CD4-positive, alpha-beta T cell (primary cell): ENCODE measurements at places on chromosomes 11 and 22.

- peak; percentile 20 for DNase-seq
These were observed 71.4 kb upstream of the MPEG1 start for GRCh38 chr11:59283825-59284772.

GRCh38 chr11:45858751-45859398, 11.6 kb downstream of the CRY2 start:
- no peak for DNase-seq

DNA sequence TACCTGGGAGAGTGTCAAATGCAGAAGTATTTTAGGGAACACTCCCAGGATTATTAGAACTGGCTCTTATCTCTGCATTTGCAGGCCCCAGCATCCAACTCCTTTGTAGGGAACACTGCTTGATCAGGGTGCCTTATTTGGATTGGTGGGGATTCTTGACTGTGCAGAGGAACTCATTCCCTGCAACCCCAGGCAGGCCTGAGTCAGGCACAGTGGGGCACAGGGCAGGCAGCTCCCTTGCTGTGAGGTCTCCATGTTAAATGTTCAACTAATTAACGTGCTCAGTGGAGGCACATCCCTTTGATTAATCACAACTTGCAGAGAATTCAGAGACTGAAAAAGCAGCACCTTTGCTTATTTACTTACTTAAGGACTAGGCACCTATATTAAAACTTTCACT, 102.3 kb upstream of the TENM4 start:
- no peak for DNase-seq

DNA sequence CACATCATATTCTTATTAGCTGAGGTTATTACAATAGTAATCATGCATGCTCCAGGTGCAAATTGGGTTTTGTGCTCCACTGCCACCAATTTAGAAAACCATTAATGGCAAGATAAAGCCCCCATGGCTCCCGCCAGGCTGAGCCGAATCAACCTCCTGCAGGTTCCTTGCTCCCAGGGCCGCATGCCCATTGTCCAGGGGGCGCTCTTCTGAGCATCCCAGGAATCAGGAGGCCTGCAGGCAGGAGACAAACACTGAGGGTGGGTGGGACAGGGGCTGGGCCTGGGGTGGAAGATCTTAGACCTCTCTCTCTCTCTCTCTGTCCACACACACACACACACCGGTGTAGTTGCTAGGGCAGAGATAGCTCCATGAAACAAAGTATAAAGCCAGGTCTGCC, 57.4 kb downstream of the BUD13 start:
- no peak for DNase-seq

GRCh38 chr22:44721213-44721612, 19.2 kb downstream of the PRR5 start:
- DNase-seq = no peak

GRCh38 chr11:70532066-70532440, 133.7 kb downstream of the CTTN start:
- no peak for DNase-seq

GRCh38 chr11:122322329-122322728, 206.3 kb upstream of the BLID start:
- DNase-seq = no peak

- no peak for DNase-seq
These were observed 914.5 kb downstream of the METTL15 start for GRCh38 chr11:29022676-29023075.

DNA sequence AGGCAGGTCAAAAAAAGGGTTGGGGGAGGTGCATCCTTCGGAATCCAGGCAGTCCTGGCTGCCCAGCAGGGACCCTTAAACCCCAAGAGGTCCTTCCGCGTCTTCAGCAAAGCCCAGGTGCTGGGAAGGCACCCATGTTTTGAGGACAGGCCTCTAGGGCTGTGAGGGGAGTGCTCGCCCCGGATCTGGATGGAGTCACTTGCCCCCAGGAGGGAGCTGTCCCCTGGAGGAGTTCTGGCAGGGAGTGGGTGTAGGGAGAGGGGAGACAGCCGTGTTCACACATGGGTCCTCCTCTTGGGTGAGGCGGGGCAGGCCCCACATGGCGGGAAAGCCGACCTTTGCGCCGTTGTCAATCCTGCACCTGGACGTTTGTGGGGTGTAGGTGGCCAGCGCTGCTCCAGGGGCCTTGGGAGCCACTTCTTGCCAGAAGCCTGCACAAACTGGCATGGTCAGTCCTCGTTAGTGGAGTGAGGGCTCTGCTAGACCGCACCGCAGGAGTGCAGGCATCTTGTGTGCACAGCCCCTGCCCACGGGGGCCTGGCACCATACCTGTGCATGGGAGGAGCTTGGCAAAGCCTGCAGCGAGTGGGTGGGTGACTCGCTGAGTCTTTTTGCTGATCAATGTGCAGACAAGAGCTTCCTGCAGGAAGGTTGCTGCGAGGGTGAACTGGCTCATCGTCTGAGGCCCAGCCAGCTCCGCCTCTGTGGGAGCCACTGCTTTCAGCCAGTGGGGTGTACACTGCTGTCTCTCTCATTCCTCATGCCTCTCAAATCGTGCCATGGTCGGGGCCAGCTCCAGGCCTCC, 16.0 kb downstream of the PPIL2 start:
- no peak for DNase-seq

DNA sequence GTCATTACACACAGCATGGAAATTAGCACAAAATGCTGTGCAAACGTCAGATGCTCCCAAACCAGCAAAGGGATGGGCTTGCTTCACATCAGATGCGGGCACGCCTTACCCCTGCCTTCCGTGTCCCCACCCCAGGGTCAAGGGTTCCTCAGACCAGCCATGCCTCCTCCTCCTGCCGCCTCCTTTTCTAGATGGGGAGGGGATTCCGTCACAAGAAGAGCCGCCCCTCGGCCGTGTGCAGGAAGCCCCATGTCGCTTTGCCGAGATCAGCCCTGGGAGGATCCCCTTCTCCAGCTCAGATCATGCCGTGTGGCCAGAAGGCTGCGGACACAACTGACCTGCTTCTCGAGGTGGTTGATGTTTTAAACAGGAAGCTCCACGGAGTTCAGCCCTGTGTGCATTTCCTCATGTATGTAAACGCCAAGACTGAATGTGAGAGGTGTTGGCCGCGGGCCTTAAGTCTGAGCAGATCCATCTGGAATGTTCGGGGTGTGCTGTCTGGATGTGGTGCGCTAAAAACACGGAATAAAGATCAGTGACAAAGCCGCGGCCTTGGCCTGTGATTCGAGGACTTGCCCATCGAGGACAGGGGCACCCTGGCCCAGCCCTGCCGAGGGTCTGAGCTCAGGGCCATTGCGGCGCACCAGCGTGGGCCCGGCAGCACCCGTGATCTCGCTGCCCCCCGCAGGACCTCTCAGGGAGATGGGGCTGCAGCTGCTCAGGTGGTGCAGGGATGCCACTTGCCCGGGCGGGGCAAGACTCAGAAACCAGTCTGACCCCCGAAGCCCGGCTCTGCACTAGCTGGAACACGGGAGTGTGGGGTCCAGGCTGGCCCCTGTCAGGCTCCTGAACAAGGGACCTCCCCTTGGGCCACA, 412.9 kb downstream of the TBC1D22A start:
- DNase-seq = no peak

GRCh38 chr22:37126383-37126782, 16.9 kb upstream of the TMPRSS6 start:
- DNase-seq = no peak

- DNase-seq = no peak
These were observed 509.8 kb upstream of the RAG2 start for GRCh38 chr11:37107831-37108230.

DNA sequence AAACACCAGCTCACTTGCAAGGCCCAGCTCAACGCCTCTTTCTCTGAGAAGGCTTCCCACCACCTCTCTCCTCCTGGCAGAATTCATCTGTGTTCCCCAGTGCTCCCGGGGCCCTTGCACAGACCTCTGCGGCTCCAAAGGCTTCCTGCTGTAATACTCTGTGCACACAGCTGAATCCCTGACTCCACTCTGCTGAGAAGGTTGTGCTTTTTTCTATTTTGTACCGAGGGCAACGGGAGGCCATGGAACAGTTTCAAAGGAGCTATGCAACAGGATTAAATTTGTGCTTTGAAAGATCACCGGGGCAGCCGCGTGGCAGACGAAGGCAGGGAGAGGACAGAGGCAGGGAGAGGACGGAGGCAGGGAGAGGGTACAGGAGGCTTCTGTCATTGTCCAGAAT, 49.2 kb upstream of the SYT7 start:
- no peak for DNase-seq

DNA sequence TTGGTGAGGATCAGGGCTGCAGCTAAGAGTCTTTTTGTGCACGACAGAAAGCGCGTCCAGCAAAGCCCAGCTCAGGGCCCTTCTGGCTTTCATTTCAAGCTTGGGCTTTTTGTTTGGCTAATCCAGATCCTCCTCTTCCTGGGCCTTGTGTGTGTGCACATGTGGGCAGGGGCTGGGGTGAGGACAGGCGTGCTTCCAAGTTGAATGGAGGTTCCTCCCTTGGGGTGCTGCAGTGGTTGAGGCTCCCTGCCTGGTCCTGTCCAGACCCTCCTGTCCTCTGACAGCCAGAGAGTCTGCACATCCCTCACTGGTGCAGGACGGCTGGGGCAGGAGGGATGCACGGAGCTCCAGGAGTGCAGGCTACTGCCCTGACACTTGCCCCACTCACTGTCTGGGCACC, 62.0 kb upstream of the NECTIN1 start:
- no peak for DNase-seq

- no peak for DNase-seq
These were observed 14.4 kb downstream of the DCUN1D5 start for GRCh38 chr11:103077554-103077953.

DNA sequence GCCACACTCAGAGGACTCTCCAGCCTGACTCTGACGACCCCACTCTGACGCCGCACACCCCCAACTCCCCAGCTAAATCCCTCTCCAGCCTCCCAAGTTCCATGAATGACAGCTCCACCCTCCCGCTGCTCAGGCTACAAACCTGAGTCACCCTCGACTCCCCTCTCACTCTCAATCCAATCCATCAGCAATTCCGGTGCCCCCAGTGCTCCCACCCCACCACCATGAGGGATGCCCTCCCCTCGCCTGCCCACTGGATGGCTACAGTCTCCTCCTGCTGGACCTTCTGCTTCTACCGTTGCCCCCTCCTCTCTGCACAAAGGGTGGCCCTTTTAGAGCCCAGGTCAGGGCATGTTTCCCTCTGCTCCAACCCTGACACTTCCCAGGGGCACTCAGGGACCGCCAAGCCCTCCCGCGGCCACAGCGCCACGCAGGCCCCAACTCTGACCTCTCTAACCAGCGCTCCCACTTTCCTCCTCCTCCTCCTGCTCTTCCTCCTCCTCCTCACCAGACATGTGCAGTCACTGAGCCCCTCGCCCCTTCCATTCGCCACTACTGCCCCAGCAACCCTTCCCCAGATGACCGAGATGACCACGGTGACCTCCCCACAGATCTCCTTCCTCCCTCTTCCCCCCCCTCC, 69.5 kb upstream of the NUP50 start:
- no peak for DNase-seq

DNA sequence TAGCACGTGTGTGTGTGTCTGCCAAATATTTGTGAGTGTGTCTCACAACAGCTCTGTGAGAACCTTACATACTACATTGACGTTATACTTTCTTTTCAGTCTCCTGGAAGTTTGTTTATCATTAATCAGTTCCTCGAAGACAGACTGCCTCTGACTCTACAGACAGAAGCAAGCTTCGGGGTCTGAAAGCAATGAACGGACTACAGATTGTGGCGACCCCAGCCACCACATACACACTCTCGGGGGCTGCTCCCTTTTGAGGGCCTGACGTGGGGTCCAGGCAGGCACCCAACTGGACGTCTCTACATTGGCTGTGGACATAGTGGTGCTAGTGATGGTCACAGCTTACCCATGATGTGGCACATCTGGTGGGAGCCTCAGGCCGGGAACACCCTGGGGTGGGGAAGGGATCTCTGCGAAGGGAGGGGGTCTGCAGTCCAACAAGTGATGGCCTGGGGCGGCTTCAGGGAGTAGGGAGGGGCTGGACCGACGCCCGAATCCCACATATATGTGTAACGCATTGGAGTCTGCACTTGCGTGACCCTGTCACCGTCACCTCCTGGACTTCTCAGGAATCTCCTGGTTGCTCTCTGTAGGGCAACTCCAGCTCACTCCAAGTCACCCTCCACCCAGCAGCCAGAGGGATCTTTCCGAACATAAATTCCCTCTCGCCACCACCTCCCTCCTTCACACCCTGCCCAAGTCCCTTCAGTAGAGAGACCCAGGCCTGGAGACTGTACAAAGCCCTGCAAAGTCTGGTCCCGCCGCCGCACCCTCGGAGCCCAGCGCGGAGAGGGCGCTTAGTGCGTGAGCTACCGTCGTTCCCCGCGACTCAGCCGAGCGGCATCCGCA, 30.4 kb upstream of the TRIM29 start:
- no peak for DNase-seq

- no peak for DNase-seq
These were observed 53.1 kb downstream of the PDE2A start for GRCh38 chr11:72621008-72621610.

GRCh38 chr11:103420593-103420992, 311.4 kb downstream of the DYNC2H1 start:
- no peak for DNase-seq

DNA sequence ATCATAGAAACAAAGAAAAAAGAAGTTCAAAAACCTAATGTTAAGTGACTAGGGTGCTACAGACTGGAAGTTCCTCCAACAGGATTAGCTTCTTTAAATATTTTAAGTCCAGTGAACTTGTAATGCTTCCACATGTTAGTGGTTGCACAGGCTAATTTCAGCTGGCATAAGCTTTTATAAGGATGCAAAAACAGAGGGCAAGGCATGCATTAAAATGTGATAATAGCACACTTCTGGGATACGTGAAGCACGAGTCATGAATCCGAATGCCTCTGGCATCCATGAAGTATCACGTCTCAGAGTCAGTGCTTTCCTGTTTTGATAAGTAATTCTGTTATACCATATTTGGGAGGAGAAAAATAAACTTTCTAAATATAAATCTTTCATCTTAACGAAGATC, 106.8 kb downstream of the DCDC1 start:
- DNase-seq = no peak

DNA sequence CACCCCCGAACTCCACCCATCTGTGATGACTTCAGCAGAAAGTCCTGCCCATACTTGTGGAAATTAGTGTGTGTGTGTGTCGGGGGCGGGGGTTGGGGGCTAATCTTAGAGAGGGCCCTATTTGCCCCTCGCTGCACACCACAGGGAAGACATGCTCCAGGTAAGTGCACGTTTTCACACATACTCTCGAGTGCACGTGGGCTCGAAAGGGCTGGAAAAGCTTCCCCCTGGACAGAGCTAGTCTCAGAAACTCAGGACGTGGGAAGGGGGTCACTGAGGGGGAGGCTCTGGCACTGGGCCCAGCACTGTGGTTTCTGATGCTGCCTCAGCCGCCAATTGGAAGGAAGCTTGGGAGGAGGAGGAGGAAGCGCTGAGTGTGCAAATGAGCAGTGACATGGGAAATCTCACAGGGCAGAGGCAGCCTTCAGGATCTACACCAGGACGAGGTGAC, 40.7 kb upstream of the CD82 start:
- no peak for DNase-seq

DNA sequence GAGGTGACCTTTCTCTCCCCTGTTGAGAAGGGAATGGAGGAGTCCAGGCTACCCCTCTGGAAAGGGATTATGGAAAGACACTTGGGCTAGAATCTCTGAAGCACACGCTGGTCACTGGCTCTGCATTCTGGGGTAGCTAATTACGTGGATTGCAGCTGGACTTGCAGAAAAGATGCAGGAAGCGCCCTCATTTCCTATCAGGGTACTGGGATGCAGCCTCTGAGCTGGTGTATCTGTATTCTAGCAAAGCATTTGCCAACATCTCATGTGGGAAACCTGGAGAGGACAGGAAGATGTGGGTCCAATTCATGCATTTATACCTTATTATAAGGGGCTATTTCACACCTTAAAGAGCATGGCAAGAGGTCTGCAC, 44.3 kb downstream of the CD82 start:
- DNase-seq = no peak
